A549 treated with DMSO at 1 μM for 4 hours (cell line): ENCODE measurements at places on chromosomes 13 and 19. TPM values are rescaled to one million over a fixed set of nuclear protein-coding genes. Genes with fewer than 3 reads are reported as not detected.

The PCDH20 gene
- not detected in 5 replicates for total RNA-seq

The KLHL1 gene
- not detected in 5 replicates for total RNA-seq

The CD33 gene
- 0.12 to 0.49 TPM in 2 of 5 replicates, not detected in the others for total RNA-seq

The CPB2 gene
- total RNA-seq: not detected in 5 replicates

The JUNB gene
- 96.9 to 138 TPM (median 119 TPM) in 5 replicates for total RNA-seq

The EXOC3L2 gene
- 0.80 to 1.3 TPM (median 0.99 TPM) in 5 replicates for total RNA-seq

The ZNF274 gene
- total RNA-seq: 14.5 to 16.5 TPM (median 15.7 TPM) in 5 replicates

The MATK gene
- 0.82 to 1.9 TPM (median 1.1 TPM) in 5 replicates for total RNA-seq

The PEG3 gene
- not detected in 5 replicates for total RNA-seq

The SPACA4 gene
- total RNA-seq: 0.11 TPM in 1 of 5 replicates, not detected in the others

The ZNF99 gene
- total RNA-seq: not detected in 5 replicates

The PTH2 gene
- not detected in 5 replicates for total RNA-seq
